ENCODE measurements at places on chromosomes 4 and X.

- ATAC-seq: no peak
- H3K4me3 ChIP-seq: no peak overlapping the region
- no peaks in the 10 kb centered on the region for H3K27me3 ChIP-seq
Measured at GRCh38 chr4:70802928-70803580, 36.6 kb downstream of the GRSF1 start.

- no peaks in the 10 kb centered on the region for H3K36me3 ChIP-seq
- peaks cover 33% of the 10 kb centered on the region for H3K4me1 ChIP-seq
- H3K27me3 ChIP-seq: no peaks in the 10 kb centered on the region
- H3K4me3 ChIP-seq: no peak overlapping the region
- ATAC-seq: no peak
Measured at GRCh38 chr4:74931376-74931775, 1.5 kb upstream of the PARM1 start.

GRCh38 chrX:107348990-107349389 is 100.5 kb upstream of the FRMPD3 start:
- no peak overlapping the region for H3K4me3 ChIP-seq
- no peaks in the 10 kb centered on the region for H3K27me3 ChIP-seq
- H3K27ac ChIP-seq: no peak overlapping the region
- no peaks in the 10 kb centered on the region for H3K4me1 ChIP-seq

DNA sequence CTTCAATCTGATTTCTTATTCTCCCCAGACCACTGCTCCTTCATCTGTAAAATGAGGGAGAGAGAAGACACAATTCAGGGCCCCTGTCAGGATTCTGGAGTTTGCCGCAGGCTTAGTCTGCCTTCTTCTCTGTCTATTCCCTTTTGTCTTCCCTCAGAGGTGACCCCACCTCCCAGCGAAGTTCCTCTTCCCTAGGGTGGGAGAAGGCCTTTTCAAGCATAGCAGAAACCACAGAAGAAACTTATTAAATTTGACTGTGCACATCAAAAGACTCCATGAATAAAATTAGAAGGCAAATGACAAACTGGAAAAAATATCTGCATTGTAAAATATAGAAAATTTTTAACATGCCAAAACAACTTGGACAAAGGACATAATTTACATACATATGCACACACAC is 148.8 kb downstream of the HNRNPD start:
- no peaks in the 10 kb centered on the region for H3K36me3 ChIP-seq
- no peaks in the 10 kb centered on the region for H3K27me3 ChIP-seq
- no peak overlapping the region for H3K27ac ChIP-seq
- no peak overlapping the region for H3K4me3 ChIP-seq

GRCh38 chr4:7320206-7320797 is 114.4 kb downstream of the PSAPL1 start:
- H3K4me3 ChIP-seq: no peak overlapping the region
- H3K27me3 ChIP-seq: no peaks in the 10 kb centered on the region
- peaks cover 8% of the 10 kb centered on the region for H3K36me3 ChIP-seq
- ATAC-seq: no peak

DNA sequence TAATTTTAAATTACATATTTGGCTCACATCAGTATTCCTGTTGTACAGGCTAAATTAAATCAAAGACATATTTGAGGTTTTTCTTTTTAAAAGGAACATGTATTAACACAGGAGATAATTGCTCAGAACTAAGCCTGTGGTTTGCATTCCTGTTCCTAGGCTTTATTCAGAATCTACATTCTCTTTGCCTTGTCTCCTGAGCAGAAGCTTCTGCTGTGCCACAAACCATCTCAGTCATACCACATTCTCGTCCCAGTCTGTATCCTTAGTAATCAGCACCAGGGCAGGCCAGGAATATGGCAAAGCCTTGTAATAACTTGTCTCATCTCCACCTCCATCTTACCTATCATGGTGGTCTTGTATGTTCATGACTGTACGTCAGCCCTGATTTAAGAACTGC is 162.8 kb downstream of the ARHGAP24 start:
- no peak overlapping the region for H3K27ac ChIP-seq
- ATAC-seq: no peak
- no peak overlapping the region for H3K4me3 ChIP-seq
- no peaks in the 10 kb centered on the region for H3K4me1 ChIP-seq

- no peak overlapping the region for H3K4me3 ChIP-seq
- ATAC-seq: no peak
- H3K27ac ChIP-seq: no peak overlapping the region
- no peaks in the 10 kb centered on the region for H3K4me1 ChIP-seq
- no peaks in the 10 kb centered on the region for H3K36me3 ChIP-seq
Measured at GRCh38 chr4:31324814-31325213, 604.6 kb downstream of the PCDH7 start.

DNA sequence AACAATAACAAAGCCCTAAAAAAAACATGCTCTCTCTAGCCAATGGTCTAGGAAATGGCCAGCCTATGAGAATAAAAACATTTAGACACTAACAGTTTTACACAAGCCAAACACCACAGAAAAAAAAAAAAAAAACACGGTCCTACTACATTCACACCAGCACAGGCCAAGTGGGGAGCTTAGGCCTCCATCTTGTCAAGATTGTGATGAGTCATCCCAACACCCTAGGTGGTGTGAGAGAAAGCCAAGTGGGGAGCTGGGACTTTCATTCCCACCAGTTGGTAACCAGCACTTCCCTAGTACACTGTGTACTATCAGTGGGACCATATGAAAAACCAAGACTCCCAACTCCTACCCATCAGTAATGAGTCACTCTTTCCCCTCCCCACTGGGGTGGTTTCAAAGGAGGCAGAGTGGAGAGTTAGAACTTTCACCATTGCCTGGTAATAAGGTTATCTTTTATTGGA is 95.6 kb downstream of the ADAMTS3 start:
- H3K36me3 ChIP-seq: no peaks in the 10 kb centered on the region
- H3K27ac ChIP-seq: no peak overlapping the region
- no peaks in the 10 kb centered on the region for H3K4me1 ChIP-seq
- no peak overlapping the region for H3K4me3 ChIP-seq

DNA sequence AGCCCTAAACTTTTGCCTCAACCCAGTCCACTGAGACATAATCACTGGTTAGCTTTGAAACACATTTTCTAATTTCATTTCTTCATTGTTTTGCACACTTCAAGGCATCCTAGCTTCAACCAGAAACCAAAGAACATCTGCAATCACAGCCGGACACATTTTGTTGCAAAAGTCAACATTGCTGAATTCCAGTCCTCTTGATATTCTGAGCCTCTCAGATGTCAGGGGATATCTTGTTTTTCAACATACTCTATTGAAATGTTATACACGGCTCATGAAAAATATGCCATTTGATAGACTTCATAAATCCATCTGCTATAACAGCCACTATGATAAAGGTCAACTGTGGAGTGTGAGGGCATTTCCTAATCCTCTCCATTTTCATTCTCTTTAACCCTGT is 241.6 kb upstream of the PUDP start:
- no peaks in the 10 kb centered on the region for H3K36me3 ChIP-seq
- H3K4me3 ChIP-seq: no peak overlapping the region
- H3K27ac ChIP-seq: no peak overlapping the region
- no peaks in the 10 kb centered on the region for H3K4me1 ChIP-seq

DNA sequence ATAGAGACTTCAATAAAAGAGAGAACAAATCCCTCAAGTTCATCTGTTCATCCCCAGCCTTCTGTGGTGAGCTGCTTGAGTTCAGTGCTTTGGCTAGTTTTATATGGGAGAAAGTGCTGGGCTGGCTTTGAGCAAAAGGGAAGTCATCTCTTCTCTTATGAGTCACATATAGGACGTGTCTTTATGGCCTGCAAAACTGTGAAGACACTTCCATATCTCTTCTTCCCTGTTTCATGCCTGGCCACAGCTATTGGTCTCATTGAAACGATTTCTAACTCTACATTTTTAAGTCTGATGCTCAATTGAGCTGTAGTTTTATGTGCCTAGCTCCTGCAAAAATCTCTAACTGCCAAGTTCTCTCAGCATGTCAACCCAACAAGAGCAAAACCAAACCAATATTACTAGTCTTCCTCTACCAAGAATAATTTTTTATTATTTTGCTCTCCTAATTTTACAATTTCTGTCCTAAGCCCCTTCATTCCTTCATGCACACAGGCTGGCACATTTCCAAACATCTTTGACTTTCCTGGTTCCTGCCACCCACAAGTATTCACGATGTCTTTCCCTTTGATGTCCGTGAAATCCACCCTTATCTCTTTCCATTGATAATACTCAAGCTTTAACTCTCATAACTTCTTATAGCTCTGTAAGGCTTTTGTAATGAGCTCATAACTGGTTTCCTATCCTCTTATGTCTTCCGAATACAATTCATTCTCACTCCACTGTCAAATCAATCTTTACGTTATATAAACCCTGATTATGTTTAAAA is 165.3 kb downstream of the BTC start:
- no peaks in the 10 kb centered on the region for H3K27me3 ChIP-seq
- no peaks in the 10 kb centered on the region for H3K4me1 ChIP-seq
- no peak overlapping the region for H3K27ac ChIP-seq
- ATAC-seq: no peak
- no peaks in the 10 kb centered on the region for H3K36me3 ChIP-seq

Data from gastroesophageal sphincter (tissue), 4 donors.